Esophagus muscularis mucosa (tissue), 4 donors: ENCODE measurements at places on chromosomes 5 and 9. TPM values are rescaled to one million over a fixed set of nuclear protein-coding genes. Genes with fewer than 3 reads are reported as not detected.

DNA sequence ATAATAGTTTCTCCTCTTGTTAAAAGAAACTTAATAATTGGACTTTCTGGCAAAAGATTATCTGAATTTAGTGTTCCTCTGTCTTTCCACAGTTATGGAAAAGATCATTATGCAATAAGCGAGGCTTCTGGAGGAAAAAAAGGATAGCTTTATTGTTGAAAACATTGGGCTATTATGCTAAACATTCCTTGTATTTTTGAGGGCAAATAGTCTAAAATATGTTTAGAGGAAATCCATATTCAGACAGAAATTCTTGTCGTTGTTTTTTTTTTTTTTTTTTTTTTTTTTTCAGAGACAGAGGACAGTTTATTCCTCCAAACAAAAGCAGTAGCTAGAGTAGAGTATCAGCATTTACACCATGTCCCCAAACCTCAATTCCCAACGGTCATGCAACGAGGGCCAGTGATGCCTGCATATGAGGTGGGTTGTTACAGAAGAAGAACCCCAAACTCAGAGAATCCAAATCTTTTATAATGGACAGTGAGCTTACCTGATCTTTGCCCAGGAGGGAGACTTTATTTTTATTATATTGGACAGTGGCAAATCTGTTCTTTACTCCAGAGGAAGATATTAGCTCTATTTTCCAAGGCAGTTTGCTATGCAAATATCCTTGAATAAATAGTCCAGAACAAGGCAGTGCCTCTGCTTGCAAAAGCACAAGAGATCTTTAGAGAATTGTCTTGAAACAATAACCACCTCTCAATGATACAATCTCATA is 48.4 kb upstream of the CDK5RAP2 start:
- no peak for DNase-seq

Gene PPP3R2
- 0.06 TPM for total RNA-seq

GRCh38 chr5:99019812-99020697 is 91.2 kb upstream of the CHD1 start:
- no peak for DNase-seq

Gene NDUFA8
- 83.3 TPM for total RNA-seq

- DNase-seq, result no peak
Measured at GRCh38 chr9:104177003-104177611, 83.0 kb downstream of the SMC2 start.
